ENCODE measurements at places on chromosomes 7 and 10.

- no peak for DNase-seq
Measured at GRCh38 chr10:88163572-88163971, 300.1 kb downstream of the PTEN start.

GRCh38 chr10:12709000-12709401 is 292.5 kb downstream of the CCDC3 start:
- peak; percentile 49 for DNase-seq

DNA sequence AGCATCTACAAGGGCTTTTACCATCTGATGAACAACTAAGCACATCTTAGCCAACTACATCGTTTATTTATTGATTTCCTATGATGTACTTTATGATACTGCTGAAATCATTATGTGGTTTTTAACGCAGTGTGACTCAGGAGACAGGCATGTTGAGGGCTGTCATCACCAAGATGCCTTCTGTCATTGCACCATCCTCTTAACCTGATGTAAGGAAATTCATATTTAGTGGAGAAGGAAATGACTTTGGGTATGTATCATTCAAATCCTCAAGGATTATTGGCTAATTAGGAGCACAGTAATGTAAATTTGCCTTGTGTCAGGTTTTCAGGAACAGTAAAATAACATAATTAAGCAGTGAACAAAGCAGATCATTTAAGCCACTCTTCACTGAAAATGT is 138.5 kb upstream of the MGMT start:
- DNase-seq = no peak

DNA sequence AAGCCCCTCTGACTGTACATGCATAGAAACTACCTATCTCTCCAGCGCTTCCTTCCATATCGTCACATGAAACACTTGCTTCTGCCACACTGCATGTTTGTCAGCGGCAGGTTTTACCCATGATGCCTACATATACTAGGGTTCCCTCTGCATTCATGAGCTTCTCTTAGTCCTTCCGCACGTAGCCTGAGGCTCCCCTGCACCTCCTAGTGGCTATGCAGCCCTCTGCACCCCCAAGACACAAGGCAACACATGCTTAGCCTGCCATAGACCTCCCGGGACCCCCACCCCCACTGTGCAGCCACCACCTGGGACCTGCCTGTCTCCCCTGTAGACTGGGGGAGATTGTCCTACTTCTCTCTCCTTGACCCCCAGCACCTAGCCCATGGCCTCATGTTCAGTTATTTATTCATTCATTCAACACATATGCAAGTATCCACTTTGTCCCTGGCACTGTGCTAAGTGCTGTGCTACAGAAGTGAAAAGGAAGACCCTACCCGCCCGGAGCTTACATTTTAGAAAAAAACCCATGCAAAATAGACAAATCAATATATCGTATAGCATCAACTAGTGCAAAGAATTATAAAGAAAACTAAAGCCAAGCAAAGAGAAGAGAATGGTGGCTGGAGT is 23.5 kb downstream of the TMEM273 start:
- DNase-seq = peak; percentile 24

GRCh38 chr10:77636282-77636966 is 1.2 kb downstream of the KCNMA1 start:
- no peak for DNase-seq

DNA sequence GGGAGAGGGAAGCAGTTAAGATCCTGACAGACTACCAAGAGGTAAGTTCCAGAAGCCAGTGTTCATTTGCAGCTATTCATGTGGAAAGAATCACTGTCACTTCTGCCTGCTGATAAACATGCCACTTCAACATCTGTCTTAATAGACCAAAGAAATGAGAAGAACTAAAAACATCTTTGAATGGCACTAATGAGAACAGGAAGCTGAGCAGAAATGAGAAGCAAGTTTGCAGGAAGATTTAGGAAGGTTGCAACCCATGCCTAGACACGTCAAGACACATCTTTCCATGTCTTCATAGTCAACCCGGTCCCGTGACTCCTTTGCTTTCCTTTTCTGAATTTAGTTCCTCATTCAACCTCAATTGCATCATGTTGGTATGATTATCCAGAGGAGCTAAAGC is 180.0 kb downstream of the PDE1C start:
- DNase-seq = no peak

DNA sequence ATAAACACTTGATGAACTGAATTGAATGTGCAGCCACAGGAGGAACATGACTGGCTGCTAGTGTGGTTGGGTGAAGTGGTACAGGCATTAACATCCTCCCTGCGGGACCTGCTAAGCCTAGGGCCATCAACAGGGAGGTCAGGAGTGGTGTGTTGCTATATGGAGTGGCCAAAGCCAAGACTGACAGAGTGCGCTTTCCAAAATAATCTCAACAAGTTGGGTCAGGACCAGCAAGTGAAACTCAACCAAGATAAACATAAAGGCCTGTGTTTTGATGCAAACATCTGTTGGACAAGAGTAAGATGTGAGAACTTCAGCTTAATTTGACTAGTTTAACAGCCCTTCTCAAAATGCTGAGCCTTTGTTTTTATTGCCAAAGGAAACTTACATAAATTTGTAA is 97.7 kb downstream of the WDFY4 start:
- no peak for DNase-seq

GRCh38 chr10:70858759-70859158 is 29.6 kb downstream of the PCBD1 start:
- no peak for DNase-seq

GRCh38 chr10:6239213-6239991 is 36.7 kb downstream of the PFKFB3 start:
- DNase-seq = peak; percentile 99

GRCh38 chr7:1251796-1252539 is 19.3 kb downstream of the UNCX start:
- no peak for DNase-seq

DNA sequence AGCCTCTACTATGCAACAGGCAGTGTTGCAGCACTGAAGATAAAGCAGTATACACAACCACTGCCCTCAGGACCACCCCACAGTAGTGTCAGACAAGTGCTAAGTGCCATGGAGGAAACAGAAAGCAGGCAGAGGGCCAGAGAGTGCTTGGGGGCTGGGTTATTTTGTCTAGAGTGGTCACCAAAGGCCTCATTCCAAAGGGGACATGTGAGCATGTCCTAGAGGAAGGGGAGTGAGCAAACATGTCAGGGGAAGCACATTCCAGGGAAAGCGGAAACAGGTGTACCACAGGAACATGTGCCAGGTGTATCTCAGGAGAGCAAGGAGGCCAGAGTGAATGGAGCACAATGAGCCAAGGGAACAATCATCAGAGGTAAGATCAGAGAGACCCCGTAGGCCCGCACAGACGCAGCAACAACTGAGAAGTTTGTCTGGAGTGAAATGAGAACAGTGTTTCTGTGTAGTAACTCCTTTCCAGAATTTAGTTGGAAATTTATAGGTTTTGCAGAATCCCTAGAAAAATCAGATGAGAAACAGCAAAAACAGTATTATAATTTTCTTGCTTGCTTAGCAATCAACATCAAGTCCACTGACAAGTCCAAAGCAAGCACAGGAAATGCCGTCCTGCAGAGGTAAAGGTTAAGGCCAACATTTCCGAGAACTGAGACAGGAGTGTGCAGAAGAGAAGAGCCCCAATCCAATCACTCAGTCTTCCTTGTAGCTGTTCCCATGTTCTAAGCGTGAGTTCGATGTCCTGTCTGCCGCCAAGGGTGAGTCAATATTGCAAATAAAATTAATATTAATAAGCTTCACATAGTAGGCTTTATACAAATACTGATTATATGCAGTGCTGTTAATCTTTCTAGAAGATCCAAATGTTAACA is 67.3 kb downstream of the SGMS1 start:
- no peak for DNase-seq

- DNase-seq = peak; percentile 66
Measured at GRCh38 chr10:44913350-44914081, 2.4 kb downstream of the TMEM72 start.

DNA sequence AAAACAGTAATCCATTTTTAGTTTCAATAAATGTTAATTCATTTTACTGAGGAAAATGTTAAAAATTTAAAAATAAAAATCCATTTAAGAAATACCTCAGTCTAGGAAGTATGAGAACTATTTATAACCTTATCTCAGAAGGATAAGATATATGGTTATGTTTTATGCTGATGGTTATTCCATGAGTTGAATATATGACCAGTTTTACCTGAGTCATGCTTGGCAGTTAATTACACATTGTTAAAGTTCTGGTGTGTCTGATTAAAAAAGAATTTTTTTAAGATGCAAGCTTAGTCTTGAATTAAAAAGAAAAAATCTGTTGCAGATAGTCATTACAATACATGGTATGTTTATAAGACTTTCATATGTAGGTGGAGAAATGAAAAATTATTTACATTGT is 191.7 kb downstream of the ARL4A start:
- DNase-seq = peak; percentile 12

All from amniotic epithelial cell (primary cell).